ENCODE measurements at places on chromosomes 3 and 15. TPM values are rescaled to one million over a fixed set of nuclear protein-coding genes. Genes with fewer than 3 reads are reported as not detected.

DNA sequence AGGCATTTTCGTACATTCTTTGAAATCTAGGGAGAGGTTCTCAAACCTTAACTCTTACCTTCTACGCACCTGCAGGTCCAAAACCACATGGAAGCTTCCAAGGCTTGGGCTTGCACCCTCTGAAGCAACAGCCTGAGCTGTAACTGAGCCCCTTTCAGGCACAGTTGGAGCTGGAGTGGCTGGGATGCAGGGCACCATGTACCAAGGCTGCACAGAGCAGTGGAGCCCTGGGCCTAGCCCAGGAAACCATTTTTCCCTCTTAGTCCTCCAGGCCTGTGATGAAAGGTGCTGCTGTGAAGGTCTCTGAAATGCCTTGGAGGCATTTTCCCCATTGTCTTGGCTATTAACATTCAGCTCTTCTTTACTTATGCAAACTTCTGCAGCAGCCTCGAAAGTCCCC is 66.9 kb upstream of the ZBED2 start:
- no peak for DNase-seq

- DNase-seq: no peak
Measured at GRCh38 chr15:31280831-31281216, 45.8 kb upstream of the KLF13 start.

DNA sequence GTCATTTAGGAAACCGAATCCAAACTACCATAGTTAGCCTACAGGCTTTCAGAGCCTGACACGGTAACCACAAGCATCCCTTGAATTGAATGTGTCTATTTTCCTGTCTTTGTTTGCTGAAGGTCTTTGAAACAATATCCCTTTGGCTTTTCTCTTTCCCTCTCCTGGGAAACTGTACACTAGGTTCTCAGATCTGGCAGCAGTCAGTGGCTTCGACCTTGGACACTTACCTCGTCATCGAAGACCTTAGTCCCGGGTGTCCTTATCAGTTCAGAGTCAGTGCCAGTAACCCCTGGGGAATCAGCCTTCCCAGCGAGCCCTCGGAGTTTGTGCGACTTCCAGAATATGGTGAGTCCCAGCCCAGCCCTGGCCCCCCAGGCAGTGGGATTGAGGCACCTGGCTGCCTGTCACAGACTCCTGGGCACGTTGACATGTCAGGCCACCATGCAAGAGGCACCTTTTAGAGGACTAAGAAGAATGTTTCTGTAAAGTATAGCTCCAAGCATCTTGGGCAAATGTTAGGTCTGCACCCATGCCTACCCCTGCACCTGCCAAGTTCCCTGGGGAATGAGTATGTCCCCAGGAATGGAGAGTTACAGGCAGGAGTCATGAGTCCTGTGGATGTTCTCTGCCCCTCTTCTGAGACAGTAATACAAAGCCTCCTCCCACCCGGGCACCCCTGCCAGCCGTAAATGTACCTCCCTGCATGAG is 30.4 kb upstream of the UMPS start:
- DNase-seq: no peak

- no peak for DNase-seq
Measured at GRCh38 chr3:70740071-70740470, 427.6 kb upstream of the MDFIC2 start.

DNA sequence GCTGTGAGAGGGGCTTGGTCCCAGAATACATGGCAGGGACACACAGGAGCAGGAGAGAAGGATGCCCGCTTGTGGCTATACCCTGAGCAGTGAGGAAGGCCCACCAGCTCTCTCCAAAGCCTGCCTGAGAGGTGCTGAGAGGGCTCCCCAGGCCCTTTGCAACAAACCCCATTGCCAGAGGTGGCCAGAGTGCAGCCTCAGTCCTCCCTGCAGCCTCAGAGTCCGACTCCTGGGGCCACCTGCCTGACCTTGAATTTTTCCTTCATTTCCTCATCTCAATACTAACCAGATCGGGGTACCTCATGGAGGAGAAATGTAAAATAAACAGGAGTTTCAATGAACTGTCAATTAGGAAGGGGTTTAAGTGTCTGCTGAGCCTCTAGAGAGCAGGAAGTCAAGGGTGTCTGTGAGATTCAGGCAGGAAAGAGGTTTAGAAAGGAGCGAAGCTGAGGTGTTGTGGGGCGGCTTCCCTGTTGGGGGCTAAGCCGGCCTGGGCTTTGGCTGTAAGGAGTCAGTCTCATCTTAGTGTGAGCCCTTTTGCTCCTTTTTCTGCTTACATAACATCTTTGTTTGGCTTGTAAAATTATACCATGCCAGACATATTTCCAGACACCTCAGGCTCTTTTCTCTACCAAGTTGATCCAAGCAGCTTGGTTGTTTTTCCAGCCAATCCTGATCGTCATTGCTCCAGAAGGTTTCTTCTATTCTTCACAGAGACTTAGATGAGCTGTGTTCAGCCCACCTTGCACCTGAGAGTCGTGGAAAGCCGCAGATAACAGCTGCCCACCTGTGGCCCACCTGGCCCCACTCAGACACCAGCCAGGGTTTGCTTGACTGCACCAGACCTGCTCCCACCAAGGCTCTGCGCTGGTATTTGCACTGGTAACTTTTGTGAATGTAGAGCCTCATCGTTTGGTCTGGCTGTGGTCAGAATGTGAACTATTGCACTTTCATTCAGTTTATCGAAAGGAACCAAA is 36.7 kb downstream of the CMTM7 start:
- DNase-seq: no peak

DNA sequence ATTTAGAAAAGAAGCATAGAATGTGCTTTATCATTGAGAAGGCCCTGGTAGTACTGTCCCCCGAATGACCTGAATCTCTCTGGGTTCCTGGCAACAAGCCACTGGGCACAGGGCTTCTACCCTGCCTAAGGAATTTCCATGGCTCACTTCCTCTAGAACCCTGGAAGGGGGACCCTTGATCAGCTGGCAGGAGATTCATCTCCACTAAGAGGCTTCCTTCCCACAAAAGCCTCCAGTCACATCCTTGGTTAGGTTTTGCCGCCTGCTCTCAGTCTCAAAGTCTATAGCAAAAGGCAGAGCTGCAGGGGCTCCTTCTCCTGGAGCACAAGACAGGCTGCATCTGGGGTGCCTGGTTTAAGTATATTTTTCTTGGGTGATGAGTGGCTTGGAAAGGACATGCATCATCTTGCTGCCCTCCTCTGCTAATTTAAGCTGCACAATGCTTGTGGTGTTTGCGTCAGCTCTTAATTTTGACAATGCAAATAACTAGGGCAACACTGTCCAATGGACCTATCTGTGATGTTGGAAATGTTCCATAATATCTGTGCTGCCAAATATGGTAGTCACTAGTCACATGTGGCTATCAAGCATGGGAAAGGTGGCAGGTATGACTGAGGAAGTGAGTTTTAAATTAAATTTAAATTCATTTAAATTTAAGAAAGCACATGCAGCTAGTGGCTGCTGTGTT is 33.4 kb upstream of the RARRES1 start:
- no peak for DNase-seq

DNA sequence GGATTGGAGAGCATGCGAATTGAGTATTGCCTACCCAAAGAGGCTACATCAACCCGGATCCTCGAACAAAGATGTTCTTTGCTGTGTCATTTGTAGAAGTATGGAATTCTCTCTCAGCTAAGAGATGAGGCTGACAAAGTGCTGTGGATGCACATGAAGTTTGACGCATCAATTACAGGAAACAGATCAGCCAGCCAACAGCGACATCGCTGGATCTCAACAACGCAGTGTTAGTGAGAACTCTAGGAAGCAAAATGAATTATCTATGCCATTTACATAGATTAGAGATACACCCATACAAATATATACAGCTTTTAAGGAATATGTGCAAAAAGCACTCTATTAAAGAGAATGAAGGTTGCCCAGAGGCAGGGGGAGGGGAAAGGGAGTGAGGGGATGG is 160.6 kb upstream of the RGMA start:
- no peak for DNase-seq

DNA sequence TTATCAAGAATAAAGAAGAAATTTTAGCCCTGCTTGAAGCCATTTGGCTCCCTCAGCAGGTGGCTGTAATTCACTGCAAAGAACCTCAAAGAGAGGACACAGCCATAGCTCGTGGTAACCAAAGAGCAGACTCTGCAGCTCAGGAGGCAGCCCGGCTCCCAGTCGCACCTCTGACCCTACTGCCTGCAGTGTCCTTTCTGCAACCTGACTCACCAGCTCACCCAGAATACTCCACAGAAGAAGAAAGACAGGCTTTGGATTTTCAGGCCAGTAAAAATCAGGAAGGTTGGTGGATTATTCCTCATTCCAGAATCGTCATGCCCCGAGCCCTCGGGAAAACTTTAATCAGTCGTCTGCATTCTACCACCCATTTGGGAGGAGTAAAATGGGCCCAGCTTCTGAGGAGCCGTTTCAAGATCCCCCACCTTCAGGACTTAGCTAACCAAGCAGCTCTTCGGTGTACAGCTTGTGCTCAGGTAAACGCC is 38.6 kb downstream of the ZBTB11 start:
- no peak for DNase-seq

DNA sequence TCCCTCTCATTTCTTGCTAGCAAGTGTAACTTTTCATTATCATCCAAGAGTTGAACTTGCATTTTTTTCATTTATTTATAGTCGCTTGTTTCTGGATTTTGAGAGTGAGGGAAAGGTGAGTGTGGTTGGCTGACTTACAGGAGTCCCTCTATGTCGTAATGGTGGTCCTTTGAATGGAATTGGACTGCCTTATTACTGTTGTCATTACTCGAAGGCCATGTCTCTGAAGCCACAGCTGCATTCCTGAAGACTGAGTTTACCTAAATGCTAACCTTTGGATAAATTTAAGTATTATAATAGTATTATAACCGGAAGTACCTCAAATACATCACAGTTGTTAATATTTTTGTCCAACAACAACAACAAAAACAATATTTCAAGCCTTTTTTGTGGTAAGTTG is 488.9 kb downstream of the GABRG3 start:
- DNase-seq: no peak

GRCh38 chr15:58228718-58229117 is 90.5 kb downstream of the AQP9 start:
- no peak for DNase-seq

- DNase-seq: no peak
Measured at GRCh38 chr15:59399465-59400102, 26.9 kb upstream of the MYO1E start.

- DNase-seq: no peak
Measured at GRCh38 chr3:13492048-13492447, 11.9 kb downstream of the HDAC11 start.

GRCh38 chr3:81891055-81891895 is 129.8 kb upstream of the GBE1 start:
- no peak for DNase-seq

DNA sequence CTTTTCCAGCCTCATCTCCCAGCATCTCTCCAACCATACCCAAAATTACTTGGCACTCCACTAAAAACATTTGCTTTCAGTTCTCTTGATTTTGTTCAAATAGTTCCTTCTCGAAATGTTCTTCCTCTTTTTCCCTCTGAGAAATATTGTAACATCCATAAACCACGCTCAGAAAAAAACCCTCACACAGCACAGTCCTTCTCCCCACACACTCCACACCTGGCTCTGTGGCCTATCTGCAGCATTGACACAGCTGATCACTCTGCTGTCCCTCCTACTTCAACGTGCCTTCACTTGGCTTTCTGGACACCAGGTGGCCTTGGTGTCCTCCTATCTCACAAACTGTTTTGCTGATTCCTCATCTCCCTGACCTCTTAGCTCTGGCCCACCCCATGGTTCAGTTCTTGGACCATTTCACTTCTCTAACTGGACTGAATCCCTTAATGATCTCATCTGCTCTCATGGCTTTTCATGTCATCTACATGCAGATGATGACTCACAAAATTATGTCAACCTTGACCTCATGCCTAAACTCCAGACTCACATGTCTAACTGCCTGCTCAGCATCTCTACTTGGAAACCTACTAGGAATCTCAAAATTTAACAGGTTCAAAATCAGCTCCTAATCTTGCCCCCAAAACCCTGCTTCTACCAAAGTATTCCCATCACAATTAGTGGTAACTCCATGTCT is 93.3 kb downstream of the TRIM42 start:
- DNase-seq: no peak

- no peak for DNase-seq
Measured at GRCh38 chr15:37038716-37039106, 61.6 kb downstream of the MEIS2 start.

GRCh38 chr3:37050282-37050681 is 57.0 kb downstream of the MLH1 start:
- no peak for DNase-seq

- DNase-seq: peak; percentile 57
Measured at GRCh38 chr3:133661454-133662277, at the start of gene TOPBP1. TOPBP1 (minus strand) TSS chr3:133661941; CDS start chr3:133661127, 814 bp downstream.

- no peak for DNase-seq
Measured at GRCh38 chr3:57696801-57697321, 4.0 kb upstream of the DENND6A start.

DNA sequence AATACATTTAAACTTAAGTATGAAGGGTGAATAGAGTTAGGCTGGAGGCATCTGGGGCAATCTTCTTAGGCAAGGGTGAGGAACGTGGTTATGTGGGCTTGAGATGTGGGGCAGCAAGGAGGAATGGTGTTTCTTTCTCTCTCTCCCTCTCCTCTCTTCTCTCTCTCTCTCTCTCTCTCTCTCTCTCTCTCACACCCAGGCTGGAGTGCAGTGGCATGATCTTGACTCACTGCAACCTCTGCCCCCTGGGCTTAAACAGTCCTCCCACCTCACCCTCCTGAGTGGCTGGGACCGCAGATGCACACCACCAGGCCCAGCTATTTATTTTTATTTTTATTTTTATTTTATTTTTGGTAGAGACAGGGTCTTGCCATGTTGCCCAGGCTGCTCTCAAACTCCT is 4.0 kb upstream of the MGA start:
- DNase-seq: no peak

GRCh38 chr3:197149-197827 is 725 bp downstream of the CHL1 start:
- DNase-seq: no peak

GRCh38 chr3:58560771-58561311 is 16.4 kb downstream of the FAM107A start:
- DNase-seq: no peak

- no peak for DNase-seq
Measured at GRCh38 chr3:53215816-53216215, 40.0 kb downstream of the TKT start.

GRCh38 chr3:31241533-31241932 is 291.2 kb upstream of the STT3B start:
- no peak for DNase-seq

- DNase-seq: no peak
Measured at GRCh38 chr15:28913171-28913765, 27.5 kb downstream of the APBA2 start.

DNAH12 gene
- polyA plus RNA-seq: 0.01 TPM

SLC28A2 gene
- polyA plus RNA-seq: not detected

LIPH gene
- 2.8 TPM for polyA plus RNA-seq

LAMB2 gene
- 366 TPM for polyA plus RNA-seq

SOX14 gene
- polyA plus RNA-seq: not detected

SCG3 gene
- polyA plus RNA-seq: 0.61 TPM

MAGEF1 gene
- 54.2 TPM for polyA plus RNA-seq

STAB1 gene
- 91.8 TPM for polyA plus RNA-seq

TRIP4 gene
- 20.9 TPM for polyA plus RNA-seq

CILP gene
- 72.2 TPM for polyA plus RNA-seq

TGM5 gene
- 0.16 TPM for polyA plus RNA-seq

GPR156 gene
- polyA plus RNA-seq: 3.0 TPM

CLSTN2 gene
- 1.1 TPM for polyA plus RNA-seq

CCNDBP1 gene
- 62.6 TPM for polyA plus RNA-seq

SEMA3G gene
- polyA plus RNA-seq: 28.5 TPM

PIERCE2 gene
- polyA plus RNA-seq: 2.4 TPM

FOXB1 gene
- polyA plus RNA-seq: 0.03 TPM
